ENCODE measurements at places on chromosomes 2 and 18. TPM values are rescaled to one million over a fixed set of nuclear protein-coding genes. Genes with fewer than 3 reads are reported as not detected.

DNA sequence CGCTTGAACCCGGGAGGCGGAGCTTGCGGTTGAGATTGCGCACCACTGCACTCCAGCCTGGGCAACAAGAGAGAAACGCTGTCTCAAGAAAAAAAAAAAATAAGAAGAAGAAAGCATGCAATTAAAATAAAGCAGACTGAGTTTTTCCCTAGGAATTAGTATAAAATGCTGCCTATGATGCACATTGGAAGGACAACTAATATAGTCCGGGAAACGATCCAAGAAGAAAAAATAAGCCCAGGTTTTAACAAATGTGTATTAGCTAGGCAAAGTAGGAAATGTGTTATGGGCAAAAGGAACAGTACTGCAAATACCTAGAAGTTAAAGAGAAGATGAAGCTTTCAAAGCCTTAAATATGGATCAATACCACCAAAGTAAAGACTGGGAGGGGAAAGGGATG, 64.0 kb downstream of the SPIRE1 start:
- no peak for DNase-seq
- H3K27me3 ChIP-seq: no peaks in the 10 kb centered on the region
- H3K4me1 ChIP-seq: peaks cover 24% of the 10 kb centered on the region

GRCh38 chr2:205324355-205324754, 357.9 kb upstream of the NRP2 start:
- H3K27me3 ChIP-seq: no peaks in the 10 kb centered on the region
- H3K36me3 ChIP-seq: no peaks in the 10 kb centered on the region
- H3K4me3 ChIP-seq: no peak overlapping the region
- no peaks in the 10 kb centered on the region for H3K4me1 ChIP-seq
- DNase-seq: no peak

DNA sequence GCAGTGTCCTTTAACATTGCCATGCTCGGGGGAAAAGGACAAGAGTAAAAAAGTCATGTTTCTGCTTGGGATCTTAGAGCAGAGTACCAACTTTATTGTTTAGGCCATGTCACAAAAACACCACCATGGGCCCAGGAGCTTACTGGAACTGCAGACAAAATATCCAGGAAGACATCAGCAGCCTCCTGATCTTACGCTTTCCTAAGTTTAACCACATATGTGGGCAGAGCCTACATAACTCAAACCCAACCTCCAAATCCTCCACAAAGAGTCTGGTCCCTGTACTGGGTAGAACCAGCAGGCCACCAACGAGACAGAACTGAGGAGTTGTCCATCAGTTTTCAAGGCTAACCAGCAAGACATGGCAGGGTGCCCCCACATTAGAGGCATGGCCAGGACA, 10.3 kb downstream of the GALNT14 start:
- no peaks in the 10 kb centered on the region for H3K4me1 ChIP-seq
- DNase-seq: no peak
- no peaks in the 10 kb centered on the region for H3K27me3 ChIP-seq

DNA sequence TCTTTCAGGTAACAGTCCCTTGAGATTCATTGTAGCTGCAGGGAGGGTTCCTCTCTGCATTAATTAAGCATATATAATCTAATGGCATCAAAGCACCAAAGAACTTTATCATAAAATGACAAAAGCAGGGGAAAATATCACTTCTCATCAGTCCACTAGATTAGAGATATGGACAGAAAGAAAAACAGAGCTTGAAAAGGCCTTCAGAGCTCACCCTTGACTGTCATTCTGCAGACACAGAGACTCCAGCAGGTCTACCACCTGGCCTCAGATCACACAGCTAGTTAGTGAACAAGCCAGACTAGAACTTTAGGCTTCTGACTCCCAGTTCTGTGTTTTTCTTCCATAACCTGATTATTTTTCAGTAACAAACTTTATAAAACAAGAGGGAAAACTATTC, 88.5 kb downstream of the FIGN start:
- H3K27me3 ChIP-seq: no peaks in the 10 kb centered on the region
- H3K27ac ChIP-seq: no peak overlapping the region
- no peaks in the 10 kb centered on the region for H3K36me3 ChIP-seq
- no peak overlapping the region for H3K4me3 ChIP-seq
- no peaks in the 10 kb centered on the region for H3K4me1 ChIP-seq

GRCh38 chr18:5064841-5065370, 132.2 kb downstream of the AKAIN1 start:
- no peak for DNase-seq
- H3K27me3 ChIP-seq: no peaks in the 10 kb centered on the region
- no peak overlapping the region for H3K4me3 ChIP-seq

- no peaks in the 10 kb centered on the region for H3K27me3 ChIP-seq
- H3K4me3 ChIP-seq: no peak overlapping the region
Measured at GRCh38 chr2:182941919-182942318, 75.5 kb upstream of the FRZB start.

- no peaks in the 10 kb centered on the region for H3K27me3 ChIP-seq
- no peak overlapping the region for H3K27ac ChIP-seq
- DNase-seq: no peak
- H3K4me3 ChIP-seq: no peak overlapping the region
Measured at GRCh38 chr2:49003201-49003600, 151.1 kb downstream of the FSHR start.

GRCh38 chr2:65834062-65834461, 401.7 kb upstream of the SPRED2 start:
- H3K27ac ChIP-seq: no peak overlapping the region
- no peak for DNase-seq
- no peak overlapping the region for H3K4me3 ChIP-seq
- no peaks in the 10 kb centered on the region for H3K36me3 ChIP-seq

GRCh38 chr2:161956738-161957137, 117.3 kb downstream of the DPP4 start:
- no peaks in the 10 kb centered on the region for H3K36me3 ChIP-seq
- no peaks in the 10 kb centered on the region for H3K27me3 ChIP-seq
- DNase-seq: no peak
- no peaks in the 10 kb centered on the region for H3K4me1 ChIP-seq
- H3K4me3 ChIP-seq: no peak overlapping the region

DNA sequence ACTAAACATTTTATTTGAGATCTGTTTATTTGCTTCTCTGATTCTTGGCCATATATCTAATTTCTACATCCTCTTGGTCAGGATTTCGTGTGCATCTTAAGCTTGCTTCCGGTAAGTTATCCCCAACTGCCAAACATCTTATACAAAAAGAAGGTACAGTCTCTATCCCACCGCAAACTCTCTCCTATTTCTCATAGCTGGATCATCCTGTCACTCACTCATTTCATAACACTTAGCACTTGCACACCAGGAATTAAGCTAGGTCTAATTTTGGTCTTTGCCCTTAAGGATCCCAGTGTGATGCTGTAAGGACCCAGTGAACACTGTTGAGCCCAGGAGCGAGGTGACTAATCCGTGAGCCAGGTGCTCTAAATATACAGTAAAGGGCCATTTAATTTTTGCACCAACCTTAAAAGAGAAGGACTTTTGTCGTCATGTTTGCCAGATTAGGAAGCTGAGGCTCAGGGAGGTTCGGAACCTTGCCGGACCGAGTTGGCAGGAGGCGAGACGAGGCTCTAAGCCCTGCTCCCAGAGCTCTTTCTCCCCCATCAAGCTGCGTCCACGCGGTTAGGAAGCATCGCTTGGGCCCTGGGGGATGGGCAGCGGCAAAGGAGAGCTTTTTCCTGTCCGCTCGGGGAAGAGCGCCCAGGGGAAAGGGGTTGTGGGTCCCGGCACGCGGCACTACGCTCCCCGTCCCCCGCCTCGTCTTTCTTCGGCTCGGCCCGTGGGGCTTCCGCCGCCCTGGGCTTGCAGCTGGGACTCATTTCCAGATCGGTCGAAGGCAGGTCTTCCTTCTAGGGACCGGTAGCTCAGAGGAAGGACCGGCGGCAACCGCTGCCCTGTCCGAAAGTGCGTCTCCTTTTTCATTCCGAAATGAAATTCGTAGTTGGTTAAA, 4.1 kb upstream of the ITPRIPL1 start:
- DNase-seq: peak; percentile 62
- no peaks in the 10 kb centered on the region for H3K27me3 ChIP-seq
- no peaks in the 10 kb centered on the region for H3K36me3 ChIP-seq

DNA sequence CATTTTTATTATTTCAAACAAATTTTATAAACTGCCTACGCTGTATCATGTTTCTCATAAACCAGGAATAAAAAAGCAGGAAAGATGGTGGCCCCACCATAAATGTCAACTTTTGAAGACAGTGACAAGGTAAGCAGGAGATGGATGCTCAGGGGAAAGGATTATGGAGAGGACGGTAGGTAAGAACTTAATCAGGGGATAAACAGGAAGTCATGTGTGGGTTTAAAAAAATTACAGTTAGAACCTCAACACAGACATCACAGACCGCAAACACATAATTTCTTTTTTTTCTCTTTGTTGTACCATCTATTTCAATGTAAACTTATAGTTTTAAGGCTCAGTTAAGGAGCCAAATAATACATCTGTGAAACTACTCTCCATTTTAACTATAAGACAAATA, 575.2 kb upstream of the SLC8A1 start:
- no peaks in the 10 kb centered on the region for H3K4me1 ChIP-seq
- no peak for DNase-seq
- no peak overlapping the region for H3K4me3 ChIP-seq

GRCh38 chr18:31880186-31880898, 62.6 kb downstream of the TRAPPC8 start:
- no peak overlapping the region for H3K4me3 ChIP-seq
- no peak for DNase-seq
- no peak overlapping the region for H3K27ac ChIP-seq
- H3K36me3 ChIP-seq: peaks cover 85% of the 10 kb centered on the region

DNA sequence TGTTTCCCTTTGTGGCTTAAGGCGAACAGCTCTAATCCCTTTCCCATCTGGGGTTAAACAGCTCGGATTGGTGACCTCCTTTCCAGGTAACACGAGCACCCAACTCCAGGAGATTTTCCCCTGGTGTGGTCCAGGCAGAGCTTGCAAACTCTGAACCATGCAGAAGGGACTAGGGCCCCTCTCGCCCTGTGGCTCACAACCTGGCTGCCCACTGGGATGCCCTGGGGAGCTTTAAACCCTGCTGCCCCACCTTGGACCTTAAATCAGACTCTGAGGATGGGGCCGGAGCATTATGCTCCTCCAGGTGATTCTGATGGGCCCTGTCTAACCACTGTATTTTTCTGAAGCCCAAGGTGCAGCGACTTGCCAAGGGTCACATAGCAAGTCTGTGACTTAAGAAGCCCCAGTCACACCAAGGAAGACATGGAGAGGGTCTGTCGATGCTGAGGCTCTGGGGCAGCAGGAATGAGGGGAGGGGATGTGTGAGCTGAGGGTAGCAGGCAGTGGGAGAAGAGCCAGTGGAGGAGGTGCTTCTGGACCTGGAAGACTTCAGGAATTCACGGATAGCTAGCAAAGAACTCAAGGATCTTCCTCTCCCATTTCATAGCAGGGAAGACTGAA, 5.9 kb downstream of the ARID5A start:
- H3K27ac ChIP-seq: no peak overlapping the region
- H3K36me3 ChIP-seq: peaks cover 10% of the 10 kb centered on the region
- no peaks in the 10 kb centered on the region for H3K27me3 ChIP-seq

DNA sequence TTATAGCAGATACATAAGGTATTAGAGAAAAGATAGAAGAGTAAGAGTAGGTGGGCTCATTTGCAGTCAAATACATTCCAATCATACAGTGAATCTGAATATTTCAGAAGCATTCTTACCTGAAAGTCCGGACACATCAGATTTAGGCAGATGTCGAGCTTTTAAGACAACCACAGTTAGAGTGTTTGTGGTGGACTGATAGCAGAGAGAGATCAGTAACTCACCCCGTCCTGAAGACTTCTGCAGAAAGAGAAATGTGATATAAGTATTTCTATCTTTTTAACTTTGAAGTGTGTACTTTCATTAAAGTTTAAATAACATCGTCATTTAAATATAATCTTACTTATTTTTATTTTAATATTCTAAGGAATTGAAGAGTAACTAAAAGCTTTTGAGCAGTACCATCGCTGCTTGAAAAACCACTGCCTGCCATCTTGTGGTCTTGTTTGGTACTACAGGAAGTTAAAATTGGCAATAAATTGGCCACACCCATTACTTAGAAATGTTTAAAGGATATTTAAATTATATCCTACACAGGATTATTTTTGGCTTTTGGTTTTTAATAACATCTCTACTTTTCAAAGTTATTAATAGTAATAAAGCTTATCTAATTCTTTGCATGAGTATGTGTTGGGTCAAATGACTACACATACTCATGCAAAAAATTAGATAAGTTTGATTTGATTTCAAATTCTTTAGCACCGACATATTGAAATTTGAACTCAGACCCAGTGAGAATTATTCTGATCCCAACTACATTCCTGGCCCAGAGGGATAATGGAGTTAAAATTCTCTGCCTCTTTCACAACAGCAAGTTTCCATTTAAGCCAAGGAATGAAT, 5.5 kb downstream of the SYT4 start:
- H3K36me3 ChIP-seq: no peaks in the 10 kb centered on the region
- H3K4me3 ChIP-seq: no peak overlapping the region
- H3K27me3 ChIP-seq: no peaks in the 10 kb centered on the region
- peak; percentile 74 for DNase-seq
- no peaks in the 10 kb centered on the region for H3K4me1 ChIP-seq
- H3K27ac ChIP-seq: no peak overlapping the region

DNA sequence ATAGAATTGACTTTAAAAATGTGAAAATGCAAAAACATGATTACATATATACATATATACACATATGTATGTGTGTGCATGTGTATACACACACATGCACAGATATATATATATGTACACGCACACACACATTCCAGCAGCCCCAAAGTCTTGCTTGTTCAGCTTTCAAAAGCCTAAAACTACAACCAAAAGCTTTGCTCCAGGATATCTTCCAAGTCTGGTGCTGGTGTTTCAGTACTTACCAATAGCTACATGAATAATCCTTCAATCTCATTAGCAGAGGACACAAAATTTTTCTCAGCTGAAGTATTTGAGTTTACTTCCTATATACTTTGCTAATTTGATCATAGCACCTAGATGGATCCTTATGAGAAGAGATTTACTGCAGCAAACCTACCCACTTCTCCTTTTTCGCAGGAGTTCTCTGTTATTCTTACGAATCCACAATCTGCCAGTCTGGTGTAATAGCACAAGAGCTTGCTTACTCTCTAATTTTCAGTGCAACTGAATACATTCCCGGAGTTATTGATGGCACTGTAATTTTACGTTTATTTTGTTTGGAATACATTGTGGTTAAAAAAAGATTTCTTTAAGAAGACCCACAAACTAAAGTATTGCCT, 553.3 kb downstream of the ARHGAP15 start:
- DNase-seq: no peak
- H3K36me3 ChIP-seq: no peaks in the 10 kb centered on the region
- H3K4me1 ChIP-seq: no peaks in the 10 kb centered on the region
- H3K27ac ChIP-seq: no peak overlapping the region

GRCh38 chr2:38552259-38552658, 50.5 kb downstream of the HNRNPLL start:
- no peaks in the 10 kb centered on the region for H3K27me3 ChIP-seq
- H3K36me3 ChIP-seq: peaks cover 13% of the 10 kb centered on the region
- DNase-seq: no peak

Gene ZNF521
- 57.4 TPM for total RNA-seq

Gene HJURP
- 3.3 TPM for total RNA-seq

Gene HADHA
- 100 TPM for total RNA-seq

Gene SP5
- not detected for total RNA-seq

Gene ZNF396
- 5.5 TPM for total RNA-seq

Gene HOXD8
- 5.1 TPM for total RNA-seq
